ENCODE measurements at places on chromosomes 2 and 18. TPM values are rescaled to one million over a fixed set of nuclear protein-coding genes. Genes with fewer than 3 reads are reported as not detected.

GRCh38 chr2:24984912-24985311 is 13.2 kb upstream of the DNAJC27 start:
- no peaks in the 10 kb centered on the region for H3K27me3 ChIP-seq
- no peaks in the 10 kb centered on the region for H3K36me3 ChIP-seq
- no peak overlapping the region for H3K4me3 ChIP-seq
- no peak for DNase-seq
- no peaks in the 10 kb centered on the region for H3K4me1 ChIP-seq
- no peak overlapping the region for H3K27ac ChIP-seq

DNA sequence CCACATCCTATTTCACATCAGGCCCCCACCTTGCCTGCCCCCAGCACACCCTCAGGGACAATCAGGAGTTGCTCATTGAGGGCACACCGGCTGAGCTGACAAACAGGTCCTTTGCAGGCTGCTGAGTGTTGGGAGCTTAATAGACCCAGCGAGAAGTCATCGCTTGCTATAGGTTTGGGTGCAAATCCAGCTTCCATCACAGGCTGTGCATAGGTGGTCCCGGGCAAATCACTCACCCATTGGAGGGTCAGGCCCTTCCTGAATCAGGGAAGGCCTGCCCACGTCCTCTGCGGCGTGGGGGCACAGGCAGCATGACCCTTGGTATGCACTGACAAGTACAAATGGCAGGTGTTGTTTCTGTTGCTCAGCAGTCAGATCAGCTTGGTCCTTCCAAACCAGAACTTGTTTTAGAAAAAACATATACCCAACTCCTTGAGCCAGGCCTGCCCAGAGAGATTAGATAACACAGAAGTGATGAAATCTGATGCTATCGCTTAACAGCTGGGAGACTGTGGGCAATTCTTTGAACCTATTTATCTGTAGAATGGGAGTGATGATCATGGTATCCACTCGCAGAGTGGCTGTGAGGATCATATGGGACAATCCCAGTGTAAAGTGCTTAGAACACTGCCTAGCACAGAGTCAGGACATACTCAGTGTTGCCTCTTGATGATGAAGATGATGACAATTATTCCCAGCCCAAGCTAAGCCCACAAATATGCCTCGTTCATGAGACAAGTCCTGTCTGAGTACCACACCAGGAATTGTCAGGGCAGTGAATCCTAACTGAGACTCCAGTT is 34.9 kb downstream of the SMAD7 start:
- H3K4me3 ChIP-seq: no peak overlapping the region
- no peak for DNase-seq
- peaks cover 17% of the 10 kb centered on the region for H3K36me3 ChIP-seq
- no peaks in the 10 kb centered on the region for H3K27me3 ChIP-seq
- H3K4me1 ChIP-seq: peaks cover 18% of the 10 kb centered on the region
- no peak overlapping the region for H3K27ac ChIP-seq

- no peak overlapping the region for H3K4me3 ChIP-seq
- no peak for DNase-seq
- no peaks in the 10 kb centered on the region for H3K27me3 ChIP-seq
- H3K4me1 ChIP-seq: no peaks in the 10 kb centered on the region
- H3K36me3 ChIP-seq: no peaks in the 10 kb centered on the region
These were observed 399.2 kb downstream of the CPS1 start for GRCh38 chr2:210955591-210955990.

DNA sequence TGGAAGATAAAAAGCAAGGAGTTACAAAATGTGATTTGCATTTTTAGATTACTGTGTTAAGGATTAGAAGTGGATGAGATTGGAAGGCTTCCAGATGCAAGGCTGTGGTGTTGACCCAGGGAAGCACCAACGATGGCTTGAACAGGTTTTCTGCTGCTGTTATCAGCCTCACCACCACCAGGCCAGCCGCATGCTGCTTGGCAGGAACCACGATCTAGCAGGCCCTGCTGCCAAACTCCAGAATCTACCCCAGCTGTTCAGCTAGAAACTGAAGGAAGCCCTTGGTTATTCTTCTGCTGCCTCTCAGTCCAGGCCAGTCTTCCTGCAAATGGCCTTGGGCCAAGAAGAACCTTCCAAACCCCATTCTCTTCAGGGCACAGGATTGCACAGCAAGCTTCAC is 133.9 kb downstream of the MTCL1 start:
- H3K36me3 ChIP-seq: no peaks in the 10 kb centered on the region
- H3K27me3 ChIP-seq: no peaks in the 10 kb centered on the region
- no peak overlapping the region for H3K4me3 ChIP-seq

DNA sequence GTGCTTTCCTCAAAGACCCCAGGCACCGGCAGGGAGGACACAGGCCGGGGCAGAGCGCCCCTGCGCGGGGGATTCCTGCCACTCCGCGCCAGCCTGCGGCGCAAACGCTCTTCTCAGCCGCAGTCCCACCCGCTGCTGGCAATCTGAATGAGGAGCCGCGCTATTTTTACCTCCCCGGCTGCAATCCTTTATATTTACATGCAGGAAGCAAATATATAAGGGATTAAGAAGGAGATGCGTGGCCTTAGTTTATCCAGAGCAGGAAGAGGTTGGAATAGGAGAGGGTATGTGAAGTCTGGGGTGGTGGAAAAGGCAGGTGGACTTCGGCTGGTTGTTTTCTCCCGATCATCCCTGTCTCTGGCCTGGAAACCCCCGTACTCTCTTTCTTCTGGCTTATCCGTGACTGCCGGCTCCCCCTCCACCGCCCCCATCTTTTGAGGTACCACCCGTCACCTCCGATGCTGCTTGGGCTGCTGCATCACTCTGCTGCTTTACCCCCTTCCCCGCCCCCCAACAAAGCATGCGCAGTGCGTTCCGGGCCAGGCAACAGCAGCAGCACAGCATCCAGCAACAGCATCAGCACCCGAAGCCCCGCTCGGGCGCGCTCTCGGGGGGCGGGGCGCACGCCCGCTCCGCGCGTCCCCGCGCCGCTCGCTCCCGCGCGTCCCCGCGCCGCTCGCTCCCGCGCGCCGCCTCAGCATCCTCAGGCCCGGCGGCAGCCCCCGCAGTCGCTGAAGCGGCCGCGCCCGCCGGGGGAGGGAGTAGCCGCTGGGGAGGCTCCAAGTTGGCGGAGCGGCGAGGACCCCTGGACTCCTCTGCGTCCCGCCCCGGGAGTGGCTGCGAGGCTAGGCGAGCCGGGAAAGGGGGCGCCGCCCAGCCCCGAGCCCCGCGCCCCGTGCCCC is at the start of gene ADAM23:
Gene ADAM23, plus strand, starts transcription at position 700 of the 902 bp plus-strand sequence. CDS start 335 bp downstream, outside the sequence.
- no peaks in the 10 kb centered on the region for H3K36me3 ChIP-seq
- H3K4me1 ChIP-seq: peaks cover 23% of the 10 kb centered on the region
- peak within 1 kb of the TSS; percentile 73 for H3K4me3 ChIP-seq
- H3K27ac ChIP-seq: no peak within 1 kb of the TSS
- H3K27me3 ChIP-seq: peaks cover 36% of the 10 kb centered on the region

The OBSL1 gene
- polyA plus RNA-seq: not detected

- no peaks in the 10 kb centered on the region for H3K27me3 ChIP-seq
- no peaks in the 10 kb centered on the region for H3K36me3 ChIP-seq
These were observed 154.2 kb downstream of the RIT2 start for GRCh38 chr18:42961298-42961697.

- no peaks in the 10 kb centered on the region for H3K36me3 ChIP-seq
- no peak overlapping the region for H3K27ac ChIP-seq
- H3K4me1 ChIP-seq: no peaks in the 10 kb centered on the region
- H3K4me3 ChIP-seq: no peak overlapping the region
- no peaks in the 10 kb centered on the region for H3K27me3 ChIP-seq
These were observed 56.4 kb upstream of the TCF7L1 start for GRCh38 chr2:85076618-85077274.

GRCh38 chr2:135709992-135710391 is 31.7 kb upstream of the UBXN4 start:
- DNase-seq: peak; percentile 25
- H3K27ac ChIP-seq: no peak overlapping the region
- H3K4me3 ChIP-seq: no peak overlapping the region
- no peaks in the 10 kb centered on the region for H3K4me1 ChIP-seq

GRCh38 chr2:237154082-237154638 is 68.5 kb downstream of the COPS8 start:
- H3K36me3 ChIP-seq: no peaks in the 10 kb centered on the region
- H3K27me3 ChIP-seq: peaks cover 3% of the 10 kb centered on the region

GRCh38 chr2:105038383-105039061 is 653 bp downstream of the MRPS9 start:
- no peaks in the 10 kb centered on the region for H3K27me3 ChIP-seq
- peaks cover 12% of the 10 kb centered on the region for H3K4me1 ChIP-seq
- no peaks in the 10 kb centered on the region for H3K36me3 ChIP-seq
- DNase-seq: no peak

- H3K27ac ChIP-seq: no peak overlapping the region
- no peaks in the 10 kb centered on the region for H3K36me3 ChIP-seq
- peaks cover 5% of the 10 kb centered on the region for H3K4me1 ChIP-seq
These were observed 105.5 kb upstream of the NEUROD1 start for GRCh38 chr2:181785691-181786344.

The KLHL29 gene
- not detected for polyA plus RNA-seq

The IL18R1 gene
- polyA plus RNA-seq: 0.08 TPM

GRCh38 chr2:31919499-31919898 is 91.3 kb downstream of the MEMO1 start:
- H3K4me1 ChIP-seq: no peaks in the 10 kb centered on the region
- H3K27ac ChIP-seq: no peak overlapping the region
- no peak for DNase-seq
- H3K36me3 ChIP-seq: peaks cover 93% of the 10 kb centered on the region
- H3K27me3 ChIP-seq: no peaks in the 10 kb centered on the region

The RIT2 gene
- polyA plus RNA-seq: not detected

The GEN1 gene
- 1.1 TPM for polyA plus RNA-seq

The NT5DC4 gene
- polyA plus RNA-seq: 2.2 TPM

GRCh38 chr2:39737661-39738060 is 41.4 kb downstream of the THUMPD2 start:
- no peaks in the 10 kb centered on the region for H3K27me3 ChIP-seq
- no peak overlapping the region for H3K4me3 ChIP-seq
- H3K4me1 ChIP-seq: no peaks in the 10 kb centered on the region
- H3K27ac ChIP-seq: no peak overlapping the region
- no peak for DNase-seq
- H3K36me3 ChIP-seq: peaks cover 97% of the 10 kb centered on the region
